ENCODE measurements at places on chromosomes 1 and 21. TPM values are rescaled to one million over a fixed set of nuclear protein-coding genes. Genes with fewer than 3 reads are reported as not detected.

DNA sequence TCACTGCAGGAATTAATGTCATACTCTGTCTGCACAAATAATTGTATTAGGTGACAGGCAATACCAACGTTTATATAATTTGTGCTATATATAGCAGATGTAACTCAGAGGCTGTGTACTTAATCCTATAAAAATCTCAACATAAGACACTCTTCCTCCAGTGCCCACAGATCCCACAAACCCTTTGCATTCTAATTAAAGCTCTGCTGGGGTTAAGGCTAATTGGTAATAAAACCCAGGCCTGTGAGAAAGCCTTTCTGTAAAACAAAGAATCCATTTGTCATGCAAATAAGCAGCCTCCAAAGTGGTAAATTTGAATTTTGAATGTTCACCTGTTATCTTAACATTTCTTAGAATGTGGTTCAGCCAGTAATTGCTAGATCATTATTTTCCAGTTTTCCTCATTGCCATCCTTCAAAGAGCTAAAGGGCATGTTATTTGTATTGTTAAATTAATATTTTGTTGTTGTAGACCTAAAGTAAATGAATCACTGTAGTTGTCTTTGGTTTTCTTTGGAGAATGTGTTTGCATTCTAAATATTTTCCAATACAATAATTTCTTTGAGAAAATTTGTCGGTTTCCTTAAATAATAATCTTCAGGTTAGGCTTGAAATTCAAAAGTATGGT is 46.3 kb upstream of the PRDX6 start:
- H3K4me1 ChIP-seq, result peaks cover 25% of the 10 kb centered on the region
- DNase-seq, result no peak
- H3K36me3 ChIP-seq, result no peaks in the 10 kb centered on the region
- H3K27ac ChIP-seq, result no peak overlapping the region

DNA sequence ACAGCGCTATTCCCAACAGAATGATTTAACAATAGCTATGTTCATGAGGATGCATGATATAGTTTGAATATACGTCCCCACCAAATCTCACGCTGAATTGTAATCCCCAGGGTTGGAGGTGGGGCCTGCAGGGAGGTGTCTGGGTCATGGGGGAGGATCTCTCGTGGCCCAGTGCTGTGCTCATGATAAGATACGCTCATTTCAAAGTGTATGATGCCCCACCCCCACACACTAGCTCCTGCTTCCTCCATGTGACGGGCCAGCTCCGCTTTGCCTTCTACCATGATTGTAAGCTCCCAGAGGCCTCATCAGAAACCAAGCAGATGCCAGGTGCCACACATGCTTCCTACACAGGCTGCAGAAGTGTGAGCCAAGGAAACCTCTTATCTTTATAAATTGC is 93.6 kb downstream of the SMYD3 start:
- DNase-seq, result no peak
- no peaks in the 10 kb centered on the region for H3K27me3 ChIP-seq

DNA sequence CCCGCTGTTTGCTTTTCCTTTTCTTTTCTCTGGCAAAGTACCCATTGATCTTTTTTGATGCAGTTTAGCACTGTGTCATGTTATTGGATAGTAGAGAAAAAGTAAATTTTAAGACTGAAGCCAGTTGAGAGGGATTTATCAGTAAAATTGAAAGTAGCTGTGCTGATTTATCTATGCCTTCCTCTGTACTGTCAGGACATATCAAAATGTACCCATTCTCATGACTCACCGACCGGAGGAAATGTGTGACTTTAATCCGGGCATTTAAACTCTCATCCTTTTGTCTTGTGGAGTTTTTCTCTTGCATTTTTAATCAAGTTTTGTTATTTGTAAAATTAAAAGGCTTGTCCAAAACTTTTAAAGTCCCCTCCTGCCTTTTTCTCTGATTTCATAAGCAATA is 276.6 kb upstream of the FMN2 start:
- DNase-seq, result no peak
- no peak overlapping the region for H3K27ac ChIP-seq
- H3K36me3 ChIP-seq, result no peaks in the 10 kb centered on the region
- peaks cover 22% of the 10 kb centered on the region for H3K4me1 ChIP-seq

DNA sequence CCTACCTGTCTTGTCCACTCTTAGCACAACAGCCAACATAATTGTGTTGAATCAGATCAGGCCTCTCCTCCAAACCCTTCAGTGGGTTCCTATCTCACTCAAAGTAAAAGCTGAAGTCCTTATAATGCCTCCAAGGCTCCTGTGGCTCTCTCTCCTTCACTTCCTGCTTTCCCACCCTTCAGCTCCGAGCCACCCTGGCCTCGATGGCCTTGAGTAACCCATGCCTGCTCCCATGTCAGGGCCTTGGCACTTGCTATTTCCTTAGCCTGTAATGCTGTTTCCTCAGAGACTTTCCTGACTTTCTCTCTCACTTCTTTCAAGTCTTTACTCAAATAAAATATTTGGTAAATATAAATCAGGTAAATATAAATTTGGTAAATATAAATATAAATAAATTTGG is 8.1 kb upstream of the PLEKHM2 start:
- H3K4me1 ChIP-seq, result peaks cover 14% of the 10 kb centered on the region
- H3K27me3 ChIP-seq, result no peaks in the 10 kb centered on the region
- H3K4me3 ChIP-seq, result no peak overlapping the region
- no peak overlapping the region for H3K27ac ChIP-seq
- H3K36me3 ChIP-seq, result no peaks in the 10 kb centered on the region
- DNase-seq, result no peak

- H3K27ac ChIP-seq, result no peak overlapping the region
- H3K4me1 ChIP-seq, result no peaks in the 10 kb centered on the region
- H3K4me3 ChIP-seq, result no peak overlapping the region
- H3K27me3 ChIP-seq, result no peaks in the 10 kb centered on the region
Observed at GRCh38 chr1:225660544-225660946, 7.6 kb upstream of the ENAH start.

- no peak overlapping the region for H3K27ac ChIP-seq
- no peaks in the 10 kb centered on the region for H3K27me3 ChIP-seq
- H3K4me1 ChIP-seq, result peaks cover 35% of the 10 kb centered on the region
Observed at GRCh38 chr1:65048335-65048734, 82.0 kb upstream of the JAK1 start.

GRCh38 chr1:112395821-112396652 is at the start of gene CTTNBP2NL:
Gene CTTNBP2NL (plus strand): TSS chr1:112396214. CDS start chr1:112416166, 19,952 bp downstream.
- H3K27ac ChIP-seq, result no peak within 1 kb of the TSS
- peaks cover 26% of the 10 kb centered on the region for H3K4me1 ChIP-seq
- H3K27me3 ChIP-seq, result peaks cover 37% of the 10 kb centered on the region
- H3K36me3 ChIP-seq, result no peaks in the 10 kb centered on the region

GRCh38 chr1:243730487-243731150 is 119.4 kb downstream of the AKT3 start:
- peaks cover 12% of the 10 kb centered on the region for H3K36me3 ChIP-seq
- no peak for DNase-seq
- H3K27me3 ChIP-seq, result no peaks in the 10 kb centered on the region

GRCh38 chr1:204990059-204990664 is 52.9 kb upstream of the CNTN2 start:
- DNase-seq, result no peak
- no peaks in the 10 kb centered on the region for H3K27me3 ChIP-seq
- H3K4me1 ChIP-seq, result peaks cover 12% of the 10 kb centered on the region
- H3K27ac ChIP-seq, result no peak overlapping the region

GRCh38 chr1:87180682-87181081 is 148.0 kb upstream of the LMO4 start:
- no peak overlapping the region for H3K27ac ChIP-seq
- no peak overlapping the region for H3K4me3 ChIP-seq
- no peak for DNase-seq

Gene ROR1
- total RNA-seq, result not detected

Gene SELENBP1
- total RNA-seq, result not detected

Gene PCSK9
- total RNA-seq, result not detected

Data from activated CD8-positive, alpha-beta T cell treated with anti-CD3 and anti-CD28 coated beads for 36 hours (primary cell).